MG63 (cell line): ENCODE measurements at places on chromosomes 12 and 14. TPM values are rescaled to one million over a fixed set of nuclear protein-coding genes. Genes with fewer than 3 reads are reported as not detected.

NPAS3 gene
- total RNA-seq, result 1.9 TPM in 1 of 2 replicates, not detected in the other

GRCh38 chr14:75200451-75200850 lies 24.0 kb upstream of the TMED10 start:
- DNase-seq, result no peak

C12orf50 gene
- total RNA-seq, result not detected in 2 replicates

DNA sequence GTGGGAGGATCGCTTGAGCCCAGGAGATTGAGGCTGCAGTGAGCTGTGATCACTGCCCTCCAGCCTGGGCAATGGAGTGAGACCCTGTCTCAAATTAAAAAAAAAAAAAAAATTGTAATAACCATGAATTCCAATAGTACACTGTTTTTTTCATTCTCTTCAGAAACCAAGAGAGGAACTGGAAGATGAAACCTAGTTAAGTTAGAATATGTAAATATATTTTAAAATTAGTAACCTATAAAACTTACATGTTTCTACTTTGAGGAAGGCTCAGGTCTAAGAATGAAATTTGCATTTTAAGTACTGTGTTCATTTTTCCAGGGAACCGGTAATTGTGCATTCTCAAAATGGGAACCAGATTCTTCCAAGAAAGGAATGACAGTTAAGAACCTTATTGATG lies 18.8 kb downstream of the KNTC1 start:
- no peak for DNase-seq

GRCh38 chr12:119204671-119205285 lies 26.0 kb downstream of the HSPB8 start:
- DNase-seq, result no peak

TAS2R46 gene
- 0.10 TPM in 1 of 2 replicates, not detected in the other for total RNA-seq

DNA sequence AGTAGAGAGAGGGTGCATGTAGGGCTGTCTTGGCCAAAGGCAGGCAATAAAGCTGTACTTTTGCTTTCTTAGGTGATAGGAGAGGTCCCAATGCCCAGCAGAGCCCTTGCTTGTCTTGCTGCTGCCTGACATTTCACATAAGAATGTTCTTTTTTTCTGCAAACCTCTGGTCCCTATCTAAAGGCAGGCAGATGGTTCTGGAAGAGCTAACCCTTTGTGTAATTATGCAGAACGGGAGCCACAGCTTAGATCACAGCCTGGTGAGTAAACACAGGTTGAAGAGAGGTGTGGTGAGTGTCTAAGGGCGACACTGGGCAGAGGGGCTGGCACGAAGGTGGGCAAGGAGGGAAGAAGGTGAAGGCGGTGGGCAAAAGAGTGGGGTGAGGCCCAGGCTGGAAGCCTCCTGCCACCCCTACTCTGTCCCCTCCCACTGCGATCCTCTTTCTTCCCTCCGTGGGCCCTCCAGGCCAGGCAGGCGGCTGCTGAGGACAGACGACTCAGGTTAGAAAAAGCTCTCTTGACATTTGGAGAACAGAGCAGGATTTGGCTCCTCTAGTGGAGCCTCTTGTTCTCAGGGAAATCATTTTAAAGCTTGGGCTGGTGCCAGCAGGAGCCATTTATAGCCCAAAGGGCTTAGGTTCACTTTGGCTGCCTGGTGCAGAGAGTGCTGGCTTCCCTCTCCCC lies 42.8 kb downstream of the PRMT8 start:
- no peak for DNase-seq

DDN gene
- 0.13 TPM in 1 of 2 replicates, not detected in the other for total RNA-seq

ART4 gene
- not detected in 2 replicates for total RNA-seq

DNA sequence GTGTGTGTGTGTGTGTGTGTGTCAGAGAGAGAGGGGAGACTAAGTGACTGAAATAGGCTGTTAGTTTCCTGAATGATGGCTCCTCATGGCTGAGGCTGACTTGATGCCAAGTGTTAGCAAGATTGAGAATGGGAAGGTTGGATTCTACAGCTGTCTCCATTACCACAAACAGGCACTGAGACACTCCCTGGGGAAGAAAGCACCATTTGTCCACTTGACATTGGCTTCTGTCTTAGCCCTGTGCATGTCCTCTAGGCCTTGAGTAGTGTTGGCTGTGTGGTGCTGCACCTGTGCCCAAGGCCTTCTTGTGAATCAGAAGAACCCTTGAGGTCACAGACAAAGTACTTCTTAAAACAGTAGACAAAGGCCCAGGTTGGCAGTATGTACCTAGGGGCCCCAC lies 15.6 kb downstream of the ERG28 start:
- no peak for DNase-seq

DNA sequence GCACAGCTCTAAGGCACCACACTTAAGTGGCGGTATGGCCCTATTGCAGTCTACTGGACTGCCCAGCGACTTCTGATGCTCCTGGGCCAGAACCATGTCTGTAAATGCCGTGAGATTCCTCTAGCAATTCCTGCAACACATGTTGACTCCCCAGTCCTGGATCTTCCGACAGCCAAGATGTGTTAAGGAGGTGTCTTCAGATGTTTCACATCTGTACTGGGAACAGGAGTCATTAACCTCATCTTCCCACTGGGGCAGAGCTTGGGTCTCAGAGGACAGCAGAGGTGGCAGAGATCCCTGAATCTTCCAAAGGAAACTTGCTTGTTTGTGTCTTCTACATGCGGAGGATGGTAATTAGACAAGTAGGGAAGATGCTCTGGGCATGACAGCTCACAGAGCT lies 8.2 kb downstream of the TMEM120B start:
- no peak for DNase-seq

TTC5 gene
- 12.6 and 36.7 TPM in 2 replicates for total RNA-seq

GRCh38 chr12:54631988-54632728 lies 2.5 kb downstream of the LACRT start:
- DNase-seq, result no peak

DNA sequence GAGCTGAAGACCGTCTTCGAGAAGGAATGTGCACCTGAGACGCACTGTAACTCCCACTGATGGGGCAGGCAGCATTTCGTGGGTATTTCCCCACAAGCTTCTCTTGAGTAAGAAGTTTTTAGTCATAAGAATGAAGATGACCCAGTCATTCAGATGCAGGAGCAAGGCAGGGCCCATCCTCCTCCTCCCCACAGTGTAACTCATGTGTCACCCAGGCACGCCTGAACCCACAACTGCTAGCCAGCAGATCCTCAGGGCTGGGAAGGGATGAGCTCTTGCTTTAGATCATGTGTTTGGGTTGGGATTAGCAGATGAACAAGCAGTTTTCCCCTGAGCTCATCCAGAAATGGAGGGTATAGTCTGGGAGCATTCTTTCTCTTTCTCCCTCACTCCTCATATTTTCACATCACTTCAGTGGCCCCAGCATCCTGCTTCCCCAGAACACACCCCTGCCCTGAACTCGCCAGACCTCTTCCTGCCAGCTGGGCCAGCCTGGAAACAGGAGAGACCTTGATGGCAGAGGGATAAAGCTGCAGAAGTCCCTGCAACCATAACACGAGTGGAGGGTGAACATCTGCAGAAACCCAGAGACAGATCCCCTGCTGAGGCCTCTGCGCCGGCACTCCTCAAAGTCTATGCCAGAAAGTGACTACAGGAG lies 73.3 kb downstream of the B4GALNT3 start:
- DNase-seq, result peak; percentile 79

DNA sequence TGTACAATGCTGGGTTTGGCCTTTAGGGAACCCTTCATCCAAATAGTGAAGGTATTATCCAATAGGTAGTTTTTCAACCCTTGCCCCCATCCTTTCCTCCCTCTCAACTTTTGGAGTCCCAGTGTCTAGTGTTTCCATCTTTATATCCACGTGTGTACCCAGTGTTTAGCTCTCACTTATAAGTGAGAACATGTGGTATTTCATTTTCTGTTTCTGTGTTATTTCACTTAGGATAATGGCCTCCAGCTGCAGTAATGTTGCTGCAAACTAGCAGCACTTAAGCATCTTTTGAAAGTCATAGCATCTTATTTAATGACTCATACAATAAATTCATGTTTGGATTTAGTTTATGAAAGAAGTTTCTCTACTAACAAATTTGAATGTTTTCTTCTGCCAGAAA lies 442.5 kb downstream of the NELL2 start:
- DNase-seq, result no peak

GRCh38 chr12:113292091-113292490 lies 42.8 kb downstream of the SLC8B1 start:
- no peak for DNase-seq
